ENCODE measurements at places on chromosomes 5 and 9.

GRCh38 chr9:132554755-132555154 lies 27.7 kb upstream of the BARHL1 start:
- no peak for DNase-seq

DNA sequence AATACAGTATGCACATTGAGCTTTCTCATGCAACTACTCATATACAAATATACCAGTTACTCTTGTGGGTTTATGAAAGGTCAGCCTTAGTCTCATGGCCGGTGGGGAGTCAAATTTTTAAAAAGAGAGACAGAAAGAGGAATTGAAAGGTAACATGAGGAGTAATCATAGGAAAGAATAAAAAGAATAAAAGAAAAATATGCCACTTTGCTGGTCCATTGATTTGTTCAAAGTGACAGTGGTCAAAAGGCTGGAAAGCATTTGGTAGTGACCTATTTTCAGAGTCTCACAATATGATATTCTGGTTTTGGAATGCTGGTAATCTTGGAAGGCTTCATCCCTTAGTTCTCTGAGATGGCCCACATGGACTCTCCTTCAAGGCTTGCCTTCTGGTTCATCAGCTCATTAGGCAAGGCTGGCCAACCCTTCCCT lies 67.0 kb downstream of the ZNF366 start:
- no peak for DNase-seq

DNA sequence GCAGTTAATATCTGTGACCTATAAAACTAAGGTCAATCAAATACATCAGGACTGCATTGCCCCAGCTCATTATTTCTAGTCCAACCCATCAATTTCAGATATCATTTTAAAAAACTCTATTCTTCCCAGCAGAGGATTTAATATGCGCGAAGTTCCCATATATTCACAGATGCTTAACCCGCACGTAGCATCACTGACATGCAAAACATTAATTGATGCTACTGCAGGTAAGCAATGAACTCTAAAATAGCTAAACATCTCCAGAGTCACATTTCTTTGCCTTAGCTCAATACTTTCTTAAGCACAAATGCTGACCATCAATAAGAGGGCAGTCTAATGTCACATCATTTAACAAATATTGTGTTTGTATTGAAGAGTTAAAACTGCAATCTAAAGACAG lies 586.6 kb upstream of the CDH18 start:
- no peak for DNase-seq

GRCh38 chr9:70073756-70074155 lies 30.1 kb downstream of the MAMDC2 start:
- no peak for DNase-seq

DNA sequence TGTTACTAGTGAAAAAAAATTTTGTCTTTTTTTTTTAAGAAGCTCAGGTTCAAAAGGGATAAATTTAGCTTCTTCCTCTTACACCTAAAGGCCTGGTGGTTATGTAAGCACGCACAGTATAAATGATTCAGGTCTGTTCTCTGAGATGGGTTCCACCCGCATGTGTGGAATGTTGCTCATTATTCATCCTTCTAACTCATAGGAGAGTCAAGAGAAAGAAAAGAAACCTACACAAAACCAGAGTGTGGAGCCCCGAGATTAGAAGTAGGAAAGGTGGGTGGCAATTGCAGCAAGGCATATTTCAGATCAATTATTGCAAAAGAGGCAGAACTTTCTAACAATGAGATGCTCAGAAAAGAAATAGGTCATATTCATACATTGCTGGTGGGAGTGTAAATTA lies 13.5 kb downstream of the PLAC8L1 start:
- DNase-seq: no peak

GRCh38 chr5:134758504-134759341 lies at the start of gene DDX46:
Gene DDX46, plus strand, starts transcription at chr5:134758779. Its CDS starts 160 bp downstream, at chr5:134758939.
- DNase-seq: peak; percentile 85

DNA sequence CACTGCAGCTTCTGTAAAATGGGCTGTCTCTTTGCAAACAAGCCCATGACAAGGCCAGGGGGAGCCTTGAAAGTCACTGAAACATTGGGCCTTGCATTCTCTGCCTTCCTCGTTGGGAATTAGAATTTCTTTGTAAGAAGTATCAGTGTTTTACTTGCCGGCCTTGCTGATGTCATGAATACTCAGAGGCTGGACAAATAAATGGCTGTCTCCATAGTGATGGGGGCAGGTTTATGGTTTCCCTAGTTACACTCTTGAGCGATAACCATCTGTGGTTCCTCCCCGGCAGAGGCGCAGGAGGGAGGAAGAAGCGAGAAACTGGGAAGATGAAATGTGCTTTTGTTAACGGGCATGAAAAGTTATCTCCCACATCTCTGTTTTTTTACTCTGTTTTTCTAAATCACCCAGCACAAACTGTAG lies 272.7 kb upstream of the PANK3 start:
- DNase-seq: no peak

- DNase-seq: no peak
Measured at GRCh38 chr5:134453016-134453415, 41.3 kb upstream of the CDKN2AIPNL start.
